NCI-H187 treated with DMSO at 0.1 percent for 48 hours (cell line): ENCODE measurements at places on chromosomes 12 and 14.

DNA sequence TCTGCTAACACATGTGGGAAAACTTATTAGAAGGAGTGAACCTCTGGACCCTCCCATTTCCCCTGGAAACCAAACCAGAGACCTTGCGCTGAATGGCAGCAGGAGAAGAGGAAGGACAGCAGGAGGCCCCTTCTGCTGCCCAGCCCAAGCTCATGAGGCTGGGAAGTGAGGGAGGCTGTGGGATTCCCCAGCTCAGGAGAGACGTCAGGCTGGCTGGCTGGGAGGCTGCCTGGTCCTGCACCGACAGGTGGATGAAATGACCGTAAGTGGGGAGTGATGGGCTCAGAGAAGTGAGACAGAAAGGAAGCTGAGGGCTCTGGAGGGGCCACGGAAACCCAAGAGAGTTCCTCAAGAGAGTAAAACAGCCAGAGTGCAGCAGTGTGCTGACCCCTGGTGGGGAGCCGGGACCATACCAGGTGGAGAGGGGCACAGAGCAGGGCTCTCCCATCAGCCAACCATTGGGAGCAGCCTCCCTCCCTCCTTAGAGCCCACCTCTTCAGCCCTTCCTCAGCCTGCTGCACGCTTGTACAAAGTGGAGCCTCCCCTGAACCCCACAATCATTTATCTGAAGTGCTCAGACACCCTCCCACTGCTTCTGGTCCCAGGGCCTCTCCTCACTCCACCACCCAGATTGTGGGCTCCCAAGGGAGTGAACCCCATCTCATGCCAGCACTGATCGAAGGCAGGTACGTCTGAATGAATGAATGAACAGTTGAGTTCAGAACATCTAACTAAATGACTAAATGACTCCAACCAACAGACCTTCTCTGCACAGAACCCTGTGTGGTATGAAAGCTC lies 14.0 kb downstream of the TAMALIN start:
- no peak for DNase-seq

DNA sequence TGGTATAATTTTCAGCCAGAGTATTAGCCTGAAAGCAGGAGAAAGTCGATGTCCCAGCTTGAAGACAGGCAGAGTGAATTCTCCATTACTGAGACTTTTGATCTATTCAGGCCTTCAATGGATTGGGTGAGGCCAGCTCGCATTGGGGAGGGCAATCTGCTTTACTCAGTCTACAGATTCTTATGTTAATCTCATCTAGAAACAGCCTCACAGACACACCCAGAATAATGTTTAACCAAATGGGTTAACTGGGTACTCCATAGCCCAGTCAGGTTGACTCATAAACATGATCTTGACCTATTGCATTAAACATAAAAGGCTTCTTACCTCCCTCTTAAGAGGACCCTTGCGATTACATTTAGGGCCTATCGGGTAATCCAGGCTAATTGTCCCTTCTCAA lies 118.0 kb downstream of the KTN1 start:
- no peak for DNase-seq

- DNase-seq: no peak
These were observed 67.0 kb upstream of the CSRP2 start for GRCh38 chr12:76945867-76946266.

GRCh38 chr12:26732005-26732908 lies 100.7 kb downstream of the ITPR2 start:
- DNase-seq: no peak

GRCh38 chr12:8894378-8894777 lies 19.9 kb upstream of the PHC1 start:
- DNase-seq: no peak

GRCh38 chr14:63642229-63642611 lies 549 bp upstream of the WDR89 start:
- DNase-seq: peak; percentile 93

GRCh38 chr14:80615831-80616230 lies 325.7 kb downstream of the CEP128 start:
- no peak for DNase-seq

DNA sequence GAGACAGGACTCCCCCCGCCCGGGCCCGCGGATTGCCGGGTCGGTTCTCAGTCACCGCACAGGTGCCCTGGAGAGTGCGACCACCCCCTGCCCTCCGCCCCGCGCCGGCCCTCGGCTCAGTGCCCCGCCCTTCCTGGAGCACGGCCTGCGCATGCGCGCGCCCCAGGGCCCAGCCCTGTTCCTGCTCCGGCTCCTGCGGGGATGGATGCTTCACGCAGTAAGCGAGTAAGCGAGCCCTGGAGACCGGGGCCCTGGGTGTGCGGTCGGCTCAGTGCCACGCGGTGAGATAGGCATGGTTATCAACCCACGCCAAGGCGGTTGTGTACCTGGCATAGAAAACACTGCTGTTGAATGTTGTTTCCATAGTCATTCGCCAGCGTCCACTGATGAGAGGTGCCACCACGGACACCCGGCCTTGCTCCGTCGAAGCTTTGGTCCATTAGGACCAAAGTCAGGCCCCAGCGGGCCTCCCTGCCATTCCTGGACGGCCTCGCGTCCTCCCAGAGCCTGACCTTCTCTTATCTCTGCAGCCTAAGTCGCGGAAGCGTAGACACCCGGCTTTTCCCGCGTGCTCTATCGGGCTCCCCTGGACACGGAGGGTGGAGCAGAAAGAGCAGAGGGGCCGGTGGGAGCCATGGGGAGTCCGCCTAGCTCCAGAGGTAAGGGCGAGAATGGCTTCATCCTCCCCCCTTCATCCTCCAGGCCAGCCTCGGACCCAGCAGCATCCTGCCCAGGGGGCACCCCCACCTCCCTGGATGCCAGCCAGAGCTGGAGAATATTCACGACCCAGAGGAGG lies 90.6 kb downstream of the PAPOLA start:
- DNase-seq: no peak
